Diencephalon (tissue), 1 donor: ENCODE measurements at places on chromosomes 2 and 18. TPM values are rescaled to one million over a fixed set of nuclear protein-coding genes. Genes with fewer than 3 reads are reported as not detected.

RGPD4 gene
- 0.23 TPM for total RNA-seq

ZBTB7C gene
- 9.9 TPM for total RNA-seq

BCL2 gene
- total RNA-seq: 21.2 TPM

HTR2B gene
- 0.23 TPM for total RNA-seq

TXNL4A gene
- 43.4 TPM for total RNA-seq

ACKR3 gene
- total RNA-seq: 12.7 TPM

CMPK2 gene
- 16.6 TPM for total RNA-seq

THUMPD2 gene
- 13.4 TPM for total RNA-seq

LIPT1 gene
- 6.7 TPM for total RNA-seq

CEP68 gene
- total RNA-seq: 39.9 TPM

SKOR2 gene
- total RNA-seq: 0.23 TPM

RAB6C gene
- 2.5 TPM for total RNA-seq

CNNM4 gene
- total RNA-seq: 8.1 TPM

CRYGD gene
- 3.7 TPM for total RNA-seq

IL36A gene
- not detected for total RNA-seq

POTEC gene
- total RNA-seq: 0.46 TPM

MPHOSPH10 gene
- total RNA-seq: 27.7 TPM

KCNG3 gene
- total RNA-seq: 2.8 TPM

POTEJ gene
- 0.46 TPM for total RNA-seq

CNTNAP5 gene
- total RNA-seq: 66.2 TPM

MOGAT1 gene
- not detected for total RNA-seq
